Transverse colon (tissue), 4 donors: ENCODE measurements at places on chromosomes 13 and 19. TPM values are rescaled to one million over a fixed set of nuclear protein-coding genes. Genes with fewer than 3 reads are reported as not detected.

- H3K36me3 ChIP-seq: peaks cover 21% of the 10 kb centered on the region
- H3K27ac ChIP-seq: no peak overlapping the region
- no peaks in the 10 kb centered on the region for H3K4me1 ChIP-seq
- H3K4me3 ChIP-seq: no peak overlapping the region
- no peak for DNase-seq
- H3K27me3 ChIP-seq: no peaks in the 10 kb centered on the region
Measured at GRCh38 chr19:52659013-52659412, 20.9 kb upstream of the ZNF83 start.

CLDND2 gene
- total RNA-seq: not detected

GRCh38 chr13:112431734-112432133 is 55.6 kb downstream of the SPACA7 start:
- DNase-seq: no peak
- H3K4me3 ChIP-seq: no peak overlapping the region

RGCC gene
- total RNA-seq: 25.2 TPM

DNA sequence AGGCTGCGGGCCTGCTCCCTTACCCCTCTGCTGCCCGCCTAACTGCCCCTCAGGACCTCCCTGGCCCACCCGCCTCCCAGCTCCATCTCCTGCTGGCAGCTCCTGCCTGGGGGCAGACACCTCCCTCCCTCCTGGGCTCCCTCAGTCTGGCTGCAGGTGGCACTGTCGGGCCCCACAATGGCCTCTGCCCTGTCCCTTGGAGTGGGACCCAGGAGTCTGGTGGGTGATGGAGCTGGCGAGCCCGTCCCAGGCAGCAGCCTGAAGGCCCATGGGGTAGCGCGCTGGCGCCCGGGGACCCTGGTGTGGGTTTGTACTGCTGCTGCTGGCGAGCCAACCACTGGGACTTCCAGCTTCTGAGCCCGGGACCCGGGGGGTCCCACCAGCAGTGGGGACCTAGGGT is 83.6 kb downstream of the KDM4B start:
- no peak for DNase-seq
- H3K27me3 ChIP-seq: no peaks in the 10 kb centered on the region
- no peak overlapping the region for H3K27ac ChIP-seq
- H3K4me3 ChIP-seq: no peak overlapping the region
- peaks cover 21% of the 10 kb centered on the region for H3K4me1 ChIP-seq
- no peaks in the 10 kb centered on the region for H3K36me3 ChIP-seq

DNA sequence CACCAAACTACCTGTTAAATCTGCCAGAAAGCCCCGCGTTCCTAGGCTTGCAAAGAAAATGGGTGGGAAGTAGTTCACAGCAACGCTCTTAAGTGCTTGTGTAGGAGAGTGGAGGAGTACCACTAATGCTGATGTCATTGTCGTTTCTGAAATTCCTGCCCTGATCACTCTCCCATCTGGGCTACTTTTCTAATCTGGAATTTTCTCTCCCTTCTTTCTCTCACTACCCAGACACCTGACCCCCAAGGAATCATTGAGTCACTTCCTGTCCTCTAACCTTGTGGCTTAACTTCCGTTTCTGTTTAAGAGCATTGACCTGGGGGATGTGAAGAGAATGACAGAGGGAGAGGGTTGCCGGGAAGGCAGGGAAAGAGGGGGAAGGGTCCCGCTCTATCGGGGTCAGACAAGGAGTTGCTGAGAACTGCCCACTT is 98.7 kb downstream of the STARD13 start:
- no peaks in the 10 kb centered on the region for H3K36me3 ChIP-seq
- H3K4me3 ChIP-seq: no peak overlapping the region
- H3K4me1 ChIP-seq: peaks cover 12% of the 10 kb centered on the region
- H3K27me3 ChIP-seq: no peaks in the 10 kb centered on the region
- no peak for DNase-seq

- no peak overlapping the region for H3K4me3 ChIP-seq
- H3K36me3 ChIP-seq: no peaks in the 10 kb centered on the region
- no peaks in the 10 kb centered on the region for H3K27me3 ChIP-seq
- peak overlapping the region; percentile 77 for H3K27ac ChIP-seq
- DNase-seq: peak; percentile 78
Measured at GRCh38 chr13:50006426-50007135, 8.7 kb upstream of the KCNRG start.

GRCh38 chr13:105538346-105538745 is 997.1 kb downstream of the EFNB2 start:
- H3K27ac ChIP-seq: no peak overlapping the region
- no peak overlapping the region for H3K4me3 ChIP-seq
- H3K36me3 ChIP-seq: no peaks in the 10 kb centered on the region
- no peak for DNase-seq
- H3K4me1 ChIP-seq: no peaks in the 10 kb centered on the region

GRCh38 chr13:99296398-99296797 is 10.8 kb downstream of the GPR183 start:
- no peak for DNase-seq
- no peaks in the 10 kb centered on the region for H3K36me3 ChIP-seq
- peak overlapping the region; percentile 27 for H3K27ac ChIP-seq
- no peak overlapping the region for H3K4me3 ChIP-seq
- H3K27me3 ChIP-seq: no peaks in the 10 kb centered on the region

DNA sequence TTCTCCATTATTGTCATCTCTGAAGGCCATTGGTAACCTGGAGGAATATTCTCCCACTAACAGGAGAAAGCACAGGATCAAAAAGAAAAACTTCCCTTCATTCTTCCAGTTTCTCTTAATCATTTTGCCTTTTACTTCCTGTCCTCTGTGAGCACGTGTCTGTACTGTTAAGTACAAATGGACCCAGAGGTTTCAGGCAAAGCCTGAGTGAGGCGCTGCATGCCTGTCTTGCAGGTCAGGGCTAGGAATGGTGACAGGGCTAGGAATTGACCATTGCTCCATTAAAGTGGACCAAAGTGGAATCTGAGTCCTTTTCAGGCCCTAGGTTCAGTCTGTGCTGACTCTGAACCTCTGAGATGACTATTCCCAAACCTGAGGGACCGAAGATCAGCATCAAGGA is 326.7 kb downstream of the SHISA2 start:
- DNase-seq: no peak
- H3K4me3 ChIP-seq: no peak overlapping the region
- no peaks in the 10 kb centered on the region for H3K36me3 ChIP-seq
- H3K27ac ChIP-seq: no peak overlapping the region
- H3K27me3 ChIP-seq: no peaks in the 10 kb centered on the region

- peaks cover 10% of the 10 kb centered on the region for H3K4me1 ChIP-seq
- H3K4me3 ChIP-seq: no peak overlapping the region
- H3K27me3 ChIP-seq: no peaks in the 10 kb centered on the region
- DNase-seq: peak; percentile 78
- peaks cover 6% of the 10 kb centered on the region for H3K36me3 ChIP-seq
- H3K27ac ChIP-seq: no peak overlapping the region
Measured at GRCh38 chr19:46753420-46754155, 7.3 kb upstream of the STRN4 start.

- H3K4me1 ChIP-seq: peaks cover 29% of the 10 kb centered on the region
- H3K4me3 ChIP-seq: no peak overlapping the region
- H3K27ac ChIP-seq: no peak overlapping the region
- DNase-seq: no peak
- H3K27me3 ChIP-seq: no peaks in the 10 kb centered on the region
- H3K36me3 ChIP-seq: peaks cover 6% of the 10 kb centered on the region
Measured at GRCh38 chr19:4711211-4711610, 12.4 kb downstream of the DPP9 start.

GRIK5 gene
- 1.6 TPM for total RNA-seq

ZNF610 gene
- 0.68 TPM for total RNA-seq

ZNF177 gene
- total RNA-seq: 4.2 TPM

DNA sequence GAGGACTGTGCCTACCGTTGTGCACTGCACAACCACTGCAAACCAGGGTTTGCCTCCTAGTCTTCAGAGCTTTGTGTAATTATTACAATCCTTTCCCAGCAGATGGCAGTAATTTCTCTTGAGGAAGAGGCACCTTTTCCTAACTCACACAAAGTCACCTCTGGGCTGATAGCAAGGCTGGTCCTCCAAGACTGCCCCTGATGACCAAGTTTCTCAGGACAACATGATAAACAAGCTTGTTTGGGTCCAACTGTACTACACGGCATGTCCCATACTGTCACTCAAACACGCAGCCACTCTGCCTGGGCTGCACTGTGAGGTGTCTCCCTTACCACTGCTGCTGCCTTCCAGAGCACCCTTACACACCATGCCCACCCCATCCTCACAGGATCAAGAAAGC is 39.3 kb downstream of the RFXAP start:
- no peaks in the 10 kb centered on the region for H3K4me1 ChIP-seq
- no peaks in the 10 kb centered on the region for H3K27me3 ChIP-seq
- H3K27ac ChIP-seq: no peak overlapping the region
- no peaks in the 10 kb centered on the region for H3K36me3 ChIP-seq
- H3K4me3 ChIP-seq: no peak overlapping the region

DNA sequence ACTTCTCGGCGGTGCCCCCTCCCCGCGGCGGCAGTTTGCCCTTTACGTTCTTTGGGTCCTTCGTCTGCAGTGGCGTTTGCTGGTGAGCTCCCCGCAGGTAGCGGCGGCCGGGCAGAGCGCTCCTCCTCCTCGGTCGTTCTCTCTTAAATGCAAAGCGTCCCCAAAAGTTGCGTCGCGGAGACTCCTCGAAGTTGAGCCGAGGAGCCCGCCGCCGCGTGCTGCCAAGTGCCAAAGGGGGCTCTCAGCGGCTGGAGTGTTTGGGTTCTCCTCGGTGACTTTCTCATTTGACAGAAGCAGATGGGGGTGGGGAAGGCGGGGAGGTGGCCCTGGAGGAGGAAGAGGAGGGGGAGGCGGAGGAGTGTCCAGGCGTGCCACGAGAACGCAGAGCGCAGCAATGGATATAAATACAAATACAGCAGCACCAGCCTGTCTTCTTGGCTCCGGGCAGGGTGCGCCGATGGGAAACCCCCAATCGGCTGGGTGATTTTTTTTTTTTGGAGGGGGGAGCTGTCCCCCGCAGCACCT is at the start of gene SOX21:
SOX21 (minus strand) TSS at position 259 of the 525 bp plus-strand sequence. CDS start 496 bp downstream, outside the sequence.
- H3K27me3 ChIP-seq: peaks cover 96% of the 10 kb centered on the region
- H3K27ac ChIP-seq: no peak within 1 kb of the TSS
- no peak for DNase-seq

- no peak for DNase-seq
- no peak overlapping the region for H3K27ac ChIP-seq
- no peaks in the 10 kb centered on the region for H3K4me1 ChIP-seq
- H3K27me3 ChIP-seq: no peaks in the 10 kb centered on the region
- no peaks in the 10 kb centered on the region for H3K36me3 ChIP-seq
Measured at GRCh38 chr13:50153401-50153800, 138.2 kb downstream of the KCNRG start.

DNA sequence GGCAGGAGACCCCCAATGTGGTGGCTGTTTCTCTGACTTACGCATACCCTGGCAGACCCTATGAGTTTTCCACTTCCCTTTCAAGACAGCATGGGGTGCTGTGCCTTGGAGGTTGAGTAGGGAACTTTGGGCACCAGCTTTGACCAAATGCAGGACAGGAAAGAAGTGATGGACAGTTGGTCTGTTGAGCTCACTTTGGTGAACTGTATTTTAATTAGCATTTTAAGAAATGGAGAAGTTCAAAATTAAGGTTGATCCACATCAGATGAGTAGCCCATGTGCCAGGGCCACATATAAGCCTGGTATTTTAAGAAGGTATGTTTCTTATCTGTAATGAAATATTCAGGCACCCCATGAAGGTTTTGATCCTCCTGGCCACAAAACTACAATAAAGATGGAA is 46.1 kb upstream of the RAP2A start:
- no peak overlapping the region for H3K4me3 ChIP-seq
- H3K27ac ChIP-seq: peak overlapping the region; percentile 43
- H3K4me1 ChIP-seq: no peaks in the 10 kb centered on the region
- DNase-seq: no peak
- H3K36me3 ChIP-seq: no peaks in the 10 kb centered on the region

- H3K4me1 ChIP-seq: peaks cover 59% of the 10 kb centered on the region
- H3K27ac ChIP-seq: peak overlapping the region; percentile 44
- no peak overlapping the region for H3K4me3 ChIP-seq
- H3K36me3 ChIP-seq: no peaks in the 10 kb centered on the region
- DNase-seq: peak; percentile 73
Measured at GRCh38 chr19:18496167-18496979, 25.5 kb downstream of the ELL start.

SPACA4 gene
- total RNA-seq: not detected

- peaks cover 57% of the 10 kb centered on the region for H3K36me3 ChIP-seq
- H3K4me3 ChIP-seq: no peak overlapping the region
- no peaks in the 10 kb centered on the region for H3K27me3 ChIP-seq
- H3K4me1 ChIP-seq: no peaks in the 10 kb centered on the region
- no peak for DNase-seq
- H3K27ac ChIP-seq: no peak overlapping the region
Measured at GRCh38 chr19:3977242-3978143, 6.6 kb upstream of the DAPK3 start.

DNA sequence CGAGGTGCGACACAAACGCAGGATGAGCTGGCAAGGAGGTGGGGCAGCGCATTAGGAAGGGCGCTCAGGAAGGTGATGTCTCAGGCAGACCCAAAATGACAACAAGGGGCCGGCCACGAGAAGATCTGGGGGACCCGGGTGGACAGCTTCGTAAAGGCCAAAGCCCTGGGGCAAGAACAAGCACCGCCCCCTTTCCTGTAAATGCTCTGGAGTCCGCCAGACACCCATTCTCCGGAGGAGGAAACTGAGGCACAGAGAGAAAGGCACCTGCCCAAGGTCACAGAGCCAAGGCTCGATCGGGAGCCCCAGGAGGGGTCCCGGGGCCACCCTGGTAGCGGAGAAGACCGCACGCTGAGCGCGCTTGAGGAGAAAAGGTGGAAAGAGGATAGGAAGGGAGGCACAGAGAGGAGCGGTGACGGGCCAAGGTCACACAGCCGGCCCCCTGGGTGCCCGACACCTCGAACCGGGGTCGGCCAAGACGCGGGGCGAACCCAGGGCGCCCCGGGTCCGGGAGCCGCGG is 571 bp downstream of the SAFB2 start:
- peak overlapping the region; percentile 97 for H3K4me3 ChIP-seq
- peaks cover 10% of the 10 kb centered on the region for H3K36me3 ChIP-seq
- DNase-seq: peak; percentile 32
- H3K4me1 ChIP-seq: peaks cover 65% of the 10 kb centered on the region
- peak overlapping the region; percentile 99 for H3K27ac ChIP-seq

DNA sequence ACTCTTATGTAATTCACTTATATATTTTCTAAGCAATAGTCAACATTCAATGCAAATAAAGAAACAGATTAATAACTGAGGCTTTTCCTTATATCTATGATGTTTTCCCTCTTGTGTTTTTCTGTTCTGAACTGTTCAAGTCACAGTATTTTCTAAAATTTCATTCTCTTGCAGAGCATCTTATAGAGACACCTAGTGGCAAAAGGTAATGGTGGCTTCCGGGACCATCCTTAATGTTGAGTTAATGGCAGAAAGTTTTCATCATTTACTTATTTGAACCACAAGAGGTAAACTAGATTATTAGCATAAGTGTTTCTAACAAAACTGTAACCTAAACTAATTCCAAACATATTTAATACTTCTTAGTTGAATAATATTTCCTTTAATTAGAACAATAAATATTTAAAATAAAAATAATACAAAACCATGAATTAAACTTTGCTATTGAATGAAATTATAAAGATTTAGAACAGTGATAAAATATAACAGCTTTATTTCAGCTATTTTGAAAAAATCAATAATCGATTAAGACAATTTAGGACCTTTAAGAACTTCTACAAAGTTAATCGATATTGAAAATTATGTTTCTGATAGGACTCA is 1.7 kb upstream of the SLITRK5 start:
- H3K4me1 ChIP-seq: peaks cover 33% of the 10 kb centered on the region
- H3K27ac ChIP-seq: no peak overlapping the region
- no peaks in the 10 kb centered on the region for H3K36me3 ChIP-seq
- H3K4me3 ChIP-seq: no peak overlapping the region
- H3K27me3 ChIP-seq: peaks cover 50% of the 10 kb centered on the region

GRCh38 chr19:10601999-10602329 is 14.9 kb upstream of the AP1M2 start:
- H3K36me3 ChIP-seq: no peaks in the 10 kb centered on the region
- H3K27me3 ChIP-seq: no peaks in the 10 kb centered on the region
- no peak overlapping the region for H3K27ac ChIP-seq
- no peak overlapping the region for H3K4me3 ChIP-seq
